ENCODE measurements at places on chromosomes 11 and 22.
A peak's percentile ranks its signal among the peaks of the same experiment; 100 is the strongest.

DNA sequence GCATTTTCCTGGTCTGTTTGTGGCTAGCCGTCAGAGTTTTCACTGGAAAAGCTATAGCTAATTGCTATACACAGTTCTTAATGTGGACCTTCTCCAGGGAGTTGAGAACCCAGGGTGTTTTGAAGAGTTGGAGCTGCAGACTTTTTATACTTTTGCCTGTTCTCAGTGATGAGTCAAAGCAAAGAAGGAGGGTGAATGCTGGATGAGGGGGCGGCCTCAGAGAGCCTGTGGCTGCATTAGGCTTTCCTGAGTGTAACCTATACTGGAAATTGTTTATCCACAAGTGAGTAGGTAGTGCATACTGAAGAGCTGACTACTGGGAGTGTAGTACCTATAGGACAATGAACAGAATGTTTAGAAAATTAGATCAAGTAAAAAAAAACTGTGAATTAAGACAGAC, 79.7 kb upstream of the HORMAD2 start:
- DNase-seq = no peak

GRCh38 chr11:91850533-91851275, 373.9 kb upstream of the FAT3 start:
- no peak for DNase-seq

DNA sequence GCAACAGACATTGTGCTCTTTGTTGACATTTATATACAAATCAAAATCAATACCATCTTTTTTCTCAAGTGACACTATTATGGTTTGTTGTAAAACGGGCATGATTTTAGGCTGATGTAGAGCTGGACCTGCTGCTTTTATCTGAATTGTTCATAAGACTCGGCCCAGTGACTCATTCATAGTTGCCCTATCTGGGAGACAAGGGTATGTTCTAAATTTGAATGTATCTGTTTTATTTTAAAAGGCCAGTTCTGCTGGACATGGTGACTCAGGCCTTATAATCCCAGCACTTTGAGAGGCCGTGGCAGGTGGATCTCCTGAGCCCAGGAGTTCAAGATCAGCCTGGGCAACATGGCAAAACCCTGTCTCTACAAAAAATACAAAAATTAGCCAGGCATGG, 39.3 kb downstream of the CEP295 start:
- DNase-seq = no peak

DNA sequence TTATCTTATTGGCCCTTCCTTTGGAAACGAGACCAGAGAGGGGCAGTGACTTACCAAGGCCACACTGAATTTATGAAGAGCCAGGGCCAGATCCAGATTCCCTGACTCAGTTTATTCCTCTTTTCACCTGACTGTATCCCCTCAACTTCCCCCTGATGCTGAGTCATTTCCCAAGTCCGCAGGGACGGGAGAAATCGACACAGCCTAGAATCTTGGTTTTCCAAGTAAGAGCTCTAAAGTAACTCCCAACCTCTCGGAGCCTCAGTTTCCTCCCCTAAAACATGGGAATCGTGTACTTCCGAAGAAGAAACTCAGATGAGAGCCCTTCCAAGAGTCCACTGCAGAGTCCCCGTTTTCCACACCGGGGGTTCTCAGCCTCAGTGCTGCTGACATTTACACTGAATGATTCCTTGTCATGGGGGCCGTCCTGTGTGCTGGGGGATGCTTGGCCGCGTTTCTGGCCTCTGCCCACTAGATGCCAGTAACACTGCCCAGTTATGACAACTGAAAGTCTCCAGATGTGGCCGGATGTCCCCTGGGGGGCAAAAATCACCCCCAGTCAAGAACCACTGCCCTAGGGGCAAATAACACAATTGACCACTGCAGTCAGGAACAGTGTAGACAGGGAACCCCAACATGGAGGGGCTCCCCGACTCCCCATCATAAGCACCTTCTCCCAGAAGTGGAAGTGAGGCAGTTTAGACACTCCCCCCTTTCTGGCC, 11.2 kb downstream of the MPST start:
- no peak for DNase-seq

- no peak for DNase-seq
Measured at GRCh38 chr11:76151556-76152085, 54.7 kb downstream of the WNT11 start.

DNA sequence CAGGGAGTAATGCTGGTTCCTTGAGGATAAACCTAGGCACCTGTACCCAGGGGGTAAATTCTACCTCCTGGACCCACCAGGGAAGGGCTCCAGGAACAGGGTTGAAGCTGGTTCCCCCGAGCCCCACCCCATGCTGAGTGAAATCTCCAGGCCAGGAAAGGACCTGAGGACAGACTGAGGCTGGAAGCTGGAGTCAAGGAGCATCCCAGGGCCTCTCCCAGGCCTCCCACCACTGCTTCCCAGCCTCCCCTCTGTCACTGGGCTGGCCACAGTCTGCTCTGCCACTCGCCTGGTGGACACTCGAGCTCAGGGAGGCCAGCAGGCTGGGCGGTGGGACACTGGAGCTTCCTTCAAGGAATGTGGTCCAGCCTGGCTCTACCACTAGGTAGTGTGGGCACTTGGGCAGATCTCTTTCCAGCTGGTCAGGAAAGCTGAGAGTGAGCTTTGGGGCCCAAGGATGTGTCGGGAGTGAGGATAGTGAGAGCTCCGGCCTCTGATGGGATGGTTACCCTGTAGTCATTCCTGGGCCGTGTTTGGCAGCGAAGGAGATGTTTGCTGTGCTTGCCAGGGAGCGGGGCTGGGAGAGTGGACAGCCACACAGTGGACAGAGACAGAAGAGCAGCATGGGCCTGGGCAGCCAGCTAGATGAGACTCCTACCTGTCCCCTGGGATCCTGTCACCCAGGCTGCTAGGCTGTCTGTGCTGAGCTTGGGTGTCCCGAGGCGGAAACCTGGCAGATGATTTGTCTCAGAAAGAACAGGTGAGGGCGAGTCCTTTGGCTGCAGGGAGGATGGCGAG, 3.4 kb downstream of the OVOL1 start:
- DNase-seq = no peak

GRCh38 chr11:57648801-57649735, 644 bp downstream of the YPEL4 start:
- DNase-seq = peak; percentile 60

DNA sequence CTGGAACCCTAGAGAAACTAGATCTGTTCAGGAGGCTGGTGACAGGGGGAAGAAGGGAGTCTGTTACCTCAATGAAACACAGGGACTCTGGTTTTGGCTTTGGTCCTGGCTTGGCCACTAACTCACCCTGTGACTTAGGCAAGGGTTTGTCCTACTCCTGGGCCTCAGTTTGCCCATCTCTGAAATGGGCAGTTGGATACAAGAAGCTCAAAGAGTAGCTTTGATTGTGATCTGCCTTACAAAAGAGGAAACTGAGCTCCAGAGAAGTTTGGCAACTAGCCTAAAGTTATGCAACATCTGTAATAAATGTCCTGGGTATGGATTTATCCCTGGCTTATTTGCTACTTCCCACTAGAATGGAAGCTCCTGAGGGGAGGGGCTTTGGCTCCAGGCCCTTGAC, 24.0 kb upstream of the LMO1 start:
- no peak for DNase-seq

- no peak for DNase-seq
Measured at GRCh38 chr11:63443714-63444113, 47.3 kb downstream of the PLAAT5 start.

DNA sequence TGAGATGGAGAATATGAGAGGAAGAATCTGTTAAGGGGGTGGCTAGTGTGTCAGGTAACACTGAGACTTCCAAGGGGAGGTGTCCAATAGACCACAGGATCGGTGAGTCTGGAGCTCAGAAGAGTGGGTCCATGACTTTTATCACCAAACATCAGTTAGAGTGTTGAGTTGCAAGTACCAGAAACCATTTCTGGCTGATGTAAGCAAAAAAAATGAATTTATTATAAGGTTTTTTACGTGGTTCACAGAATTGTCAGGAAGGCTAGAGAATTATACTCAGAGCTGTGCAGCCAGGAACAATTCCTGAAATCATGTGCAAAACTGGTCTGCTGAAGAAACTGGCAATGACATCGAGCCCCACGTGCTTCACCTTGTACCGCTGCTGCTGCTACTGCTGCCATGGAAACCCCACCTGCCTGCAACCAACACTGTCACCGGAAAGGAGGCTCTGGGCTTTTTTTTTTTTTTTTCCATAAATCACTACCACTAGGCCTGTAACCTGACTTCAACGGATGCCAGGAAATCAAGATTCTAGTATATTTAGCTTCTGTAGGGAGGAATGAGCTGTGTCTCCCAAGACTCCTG, 16.6 kb upstream of the STK33 start:
- no peak for DNase-seq

DNA sequence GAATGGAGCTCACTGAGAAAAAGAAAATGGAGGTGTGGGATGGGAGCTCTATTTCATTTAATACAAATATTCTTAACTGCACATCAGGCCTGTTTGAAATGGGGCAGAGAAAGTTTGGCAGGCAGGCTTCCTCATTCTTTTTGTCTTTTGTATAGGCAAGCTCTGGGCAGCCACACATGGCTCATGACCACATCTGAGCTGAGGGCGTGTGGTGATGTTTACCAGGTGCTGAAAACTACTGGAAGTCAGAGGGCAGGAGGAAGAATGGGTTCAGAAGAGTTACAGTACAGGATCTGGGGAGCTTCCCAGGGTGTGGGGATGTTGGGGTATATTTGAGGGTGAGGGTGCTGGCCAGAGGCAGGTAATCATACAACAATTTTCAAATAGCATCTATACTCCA, 66.3 kb upstream of the NAV2 start:
- no peak for DNase-seq

GRCh38 chr11:62477927-62478326, 59.1 kb downstream of the SCGB1A1 start:
- peak; percentile 52 for DNase-seq

DNA sequence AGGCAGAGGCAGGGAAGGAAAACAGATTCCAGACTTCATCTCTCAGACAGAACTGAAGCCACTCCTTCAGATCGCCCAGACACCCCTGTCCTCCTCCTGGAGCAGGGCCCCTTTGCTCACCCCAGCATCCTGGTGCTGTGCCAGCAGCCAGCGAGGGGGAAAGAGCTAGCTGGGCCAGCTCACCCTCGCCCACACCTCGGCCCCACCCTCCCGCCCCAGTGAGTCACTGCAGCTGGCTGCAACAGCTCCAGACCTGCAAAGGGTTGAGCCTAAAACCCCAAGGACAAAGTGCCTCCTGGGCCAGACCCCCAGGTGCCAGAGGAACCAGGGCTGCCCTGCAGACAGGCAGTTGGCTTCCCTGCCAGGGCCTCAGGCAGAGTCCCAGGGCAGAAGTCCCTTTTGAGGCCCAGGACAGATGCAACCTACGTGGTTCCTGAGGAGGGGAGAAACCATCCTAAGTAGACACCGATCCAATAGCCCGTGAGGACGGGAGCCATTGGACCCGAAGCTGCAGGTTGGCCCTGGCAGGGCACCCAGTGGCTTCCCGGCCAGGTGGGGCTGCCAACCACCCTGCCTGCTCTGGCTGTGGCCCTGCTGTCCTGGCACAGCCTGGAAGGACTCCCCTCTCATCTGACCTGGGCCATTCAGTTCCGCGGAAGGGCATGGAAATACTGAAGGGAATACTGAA, 7.2 kb downstream of the AHNAK start:
- no peak for DNase-seq

- DNase-seq = no peak
Measured at GRCh38 chr11:26575946-26576345, 3.9 kb upstream of the MUC15 start.

DNA sequence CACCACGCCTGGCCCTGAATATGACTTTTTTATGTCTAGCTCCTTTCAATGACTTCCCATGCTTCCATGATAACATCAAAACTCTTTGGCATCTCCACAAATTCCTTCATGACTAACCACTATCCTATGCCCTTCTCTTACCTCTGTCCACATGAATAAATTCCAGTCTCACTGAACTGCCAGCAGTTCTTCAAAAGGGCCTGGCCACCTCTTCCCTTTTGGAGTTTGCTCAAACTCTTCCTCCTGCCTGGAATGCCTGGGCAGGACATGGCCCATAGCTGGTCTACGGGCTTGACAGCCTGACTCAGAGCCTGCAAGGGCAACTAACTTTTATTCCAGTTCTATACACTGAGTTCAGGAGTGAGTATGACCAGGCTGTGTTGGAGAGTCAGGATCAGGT, 41.8 kb upstream of the ZBTB16 start:
- DNase-seq = no peak

DNA sequence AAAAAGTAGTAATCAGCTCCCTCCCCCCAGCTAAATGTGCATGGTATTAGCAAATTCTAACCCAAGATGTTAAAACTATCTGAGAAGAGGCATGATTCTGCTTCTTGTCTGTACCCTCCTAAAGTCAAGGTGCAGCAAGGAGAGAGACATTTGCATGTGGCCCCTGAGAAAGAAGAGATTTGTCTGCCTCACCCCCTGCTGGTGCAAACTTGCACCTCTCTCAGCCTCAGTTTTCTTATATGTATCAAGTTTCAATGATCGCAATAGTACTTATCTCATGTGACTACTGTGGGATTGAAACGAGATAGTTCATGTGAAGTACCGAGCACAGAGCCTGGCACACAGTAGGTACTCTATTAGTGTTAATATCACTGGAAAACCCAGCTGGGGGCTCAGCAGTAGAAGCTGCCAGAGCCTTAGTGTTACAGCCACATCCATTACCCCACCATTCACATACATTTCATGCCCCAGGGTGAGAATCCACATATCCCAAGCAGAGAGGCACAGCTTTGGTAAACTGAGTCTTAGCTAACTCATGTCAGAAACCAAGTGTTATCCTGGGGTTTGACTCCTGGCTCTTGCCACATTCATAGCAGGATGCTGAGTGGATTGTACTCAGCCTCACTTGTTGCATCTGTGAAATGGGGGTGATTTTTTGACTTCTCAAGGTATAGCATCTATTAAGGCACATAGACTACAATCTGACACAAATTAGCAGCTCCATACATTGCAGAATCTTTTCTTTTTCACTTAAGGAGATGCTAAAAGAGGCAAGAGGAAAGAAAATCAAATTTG, 24.9 kb downstream of the CD44 start:
- peak; percentile 41 for DNase-seq

DNA sequence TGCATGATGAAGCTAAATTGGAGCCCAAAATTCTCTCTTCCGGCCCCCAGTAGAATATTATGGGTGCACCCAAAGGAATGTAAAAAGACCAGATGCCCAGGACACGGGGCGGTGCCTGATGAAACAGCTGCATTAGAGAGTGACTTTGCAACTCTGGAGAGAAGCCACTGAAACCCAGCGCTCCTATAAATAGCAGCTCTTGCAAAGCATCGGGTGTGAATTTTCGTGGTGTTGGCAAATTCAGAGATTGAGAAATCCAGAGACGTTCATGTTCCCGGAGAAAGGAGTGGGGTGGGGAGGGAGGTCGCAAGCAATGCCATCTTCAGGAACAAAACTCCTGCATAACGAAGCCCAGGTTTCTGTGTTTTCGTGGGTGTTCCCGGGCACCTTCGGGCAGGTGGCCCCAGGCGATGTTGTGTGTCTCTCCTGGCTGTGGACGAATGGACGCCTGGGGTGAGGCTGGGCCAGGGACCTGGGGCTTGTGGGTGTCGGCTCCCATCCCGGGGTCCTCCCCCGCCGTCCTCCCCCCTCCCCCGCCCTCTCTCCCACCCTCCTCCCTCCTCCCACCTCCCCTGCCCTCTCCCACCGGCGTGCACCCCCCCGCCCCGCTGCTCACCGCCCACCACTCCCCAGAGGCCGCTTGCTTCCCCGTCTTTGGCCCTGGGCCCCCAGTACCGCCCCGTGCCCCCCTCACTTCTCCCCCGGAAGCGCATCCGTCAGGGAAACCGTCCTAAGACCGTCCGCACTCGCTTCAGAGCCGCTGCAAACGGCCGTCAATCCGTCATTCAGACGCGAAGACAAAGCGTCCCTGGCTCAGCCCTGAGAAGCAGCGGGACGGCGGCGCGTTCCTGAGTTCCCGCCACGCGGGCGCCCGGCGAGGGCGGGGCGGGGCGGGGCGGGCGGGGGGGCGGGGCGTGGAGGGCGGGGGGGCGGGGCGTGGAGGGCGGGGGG, 26.7 kb upstream of the TOLLIP start:
- peak; percentile 50 for DNase-seq

- DNase-seq = no peak
Measured at GRCh38 chr11:68819362-68819761, 22.4 kb downstream of the CPT1A start.

All from ELF-1 (cell line).